ENCODE measurements at places on chromosomes 2 and 18. TPM values are rescaled to one million over a fixed set of nuclear protein-coding genes. Genes with fewer than 3 reads are reported as not detected.

GALR1 gene
- not detected for total RNA-seq

UGT1A8 gene
- not detected for total RNA-seq

AOX1 gene
- total RNA-seq, result 19.4 TPM

CRYGA gene
- total RNA-seq, result not detected

MOGAT1 gene
- total RNA-seq, result not detected

CNGA3 gene
- total RNA-seq, result 0.16 TPM
